Stimulated activated CD8-positive, alpha-beta memory T cell treated with anti-CD3 and anti-CD28 coated beads, Interleukin-15, amount 100 ng/mL, for 24 hours (primary cell): ENCODE measurements at places on chromosomes 7 and 10.
A peak's percentile ranks its signal among the peaks of the same experiment; 100 is the strongest.

- no peak for DNase-seq
Observed at GRCh38 chr10:93482145-93482834, at the start of gene MYOF. MYOF (minus strand) TSS chr10:93482334; CDS start chr10:93482194, 140 bp downstream.

DNA sequence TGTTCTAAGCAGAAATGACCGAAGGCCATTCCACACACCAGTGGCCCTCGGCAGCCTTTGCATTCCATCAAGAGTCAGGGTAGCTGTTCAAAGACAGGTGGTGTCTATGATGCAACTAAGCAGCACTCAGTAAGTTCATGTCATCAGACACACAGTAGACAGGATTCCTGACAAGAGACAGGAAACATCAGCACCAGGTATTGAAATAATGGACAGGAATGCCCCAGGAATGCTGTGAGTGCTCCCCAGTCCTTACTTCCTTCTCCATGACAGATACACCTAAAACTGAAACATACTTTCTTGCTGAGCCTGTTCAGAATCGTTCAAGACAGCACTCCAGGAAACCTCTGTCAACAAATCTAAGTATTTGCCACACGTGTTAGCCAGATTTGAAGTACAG lies 204.4 kb downstream of the TPST1 start:
- no peak for DNase-seq

- no peak for DNase-seq
Observed at GRCh38 chr7:43463401-43463980, 119.4 kb upstream of the STK17A start.

DNA sequence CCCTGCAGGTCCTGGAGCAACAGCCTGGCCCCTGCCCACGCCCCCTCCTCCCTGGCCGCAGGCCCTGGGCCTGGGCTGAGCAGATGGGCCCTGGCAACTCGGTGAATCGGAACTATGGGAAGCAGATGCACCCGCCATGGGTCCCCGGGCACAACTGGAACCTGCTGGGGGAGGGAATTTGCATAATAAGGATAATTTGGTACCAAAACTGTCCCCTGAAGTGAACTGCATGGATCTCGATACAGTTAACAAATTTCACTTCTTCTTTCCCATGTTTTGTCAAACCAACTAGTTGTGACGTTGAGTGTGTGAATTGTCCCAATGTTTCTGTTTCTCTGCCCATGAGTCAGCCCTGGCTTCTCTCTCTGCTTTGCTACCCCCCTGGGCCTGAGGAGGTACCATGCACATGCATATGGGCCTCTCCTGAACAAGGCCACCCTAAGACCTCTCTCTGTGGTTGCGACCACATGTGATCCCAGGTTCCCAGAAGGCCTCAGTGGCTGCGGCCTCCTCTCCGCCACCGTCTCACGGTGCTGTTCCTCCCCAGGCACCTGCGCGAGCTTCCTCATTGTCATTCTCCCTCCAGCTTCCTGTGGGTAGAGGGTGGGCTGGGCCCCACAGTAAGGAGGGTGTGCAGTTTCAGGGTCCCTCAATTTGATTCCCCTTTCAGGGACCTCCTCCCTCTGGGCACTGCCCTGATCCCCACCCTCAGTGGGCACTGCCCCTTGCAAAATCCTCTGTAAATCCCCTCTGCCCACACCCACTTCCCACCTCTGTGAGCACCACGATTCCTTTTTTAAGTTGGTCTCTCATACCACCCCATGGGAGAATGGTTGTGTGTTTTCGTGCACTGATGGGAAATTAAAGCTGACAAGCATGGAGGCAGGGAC lies 40.0 kb downstream of the FIGNL1 start:
- no peak for DNase-seq

DNA sequence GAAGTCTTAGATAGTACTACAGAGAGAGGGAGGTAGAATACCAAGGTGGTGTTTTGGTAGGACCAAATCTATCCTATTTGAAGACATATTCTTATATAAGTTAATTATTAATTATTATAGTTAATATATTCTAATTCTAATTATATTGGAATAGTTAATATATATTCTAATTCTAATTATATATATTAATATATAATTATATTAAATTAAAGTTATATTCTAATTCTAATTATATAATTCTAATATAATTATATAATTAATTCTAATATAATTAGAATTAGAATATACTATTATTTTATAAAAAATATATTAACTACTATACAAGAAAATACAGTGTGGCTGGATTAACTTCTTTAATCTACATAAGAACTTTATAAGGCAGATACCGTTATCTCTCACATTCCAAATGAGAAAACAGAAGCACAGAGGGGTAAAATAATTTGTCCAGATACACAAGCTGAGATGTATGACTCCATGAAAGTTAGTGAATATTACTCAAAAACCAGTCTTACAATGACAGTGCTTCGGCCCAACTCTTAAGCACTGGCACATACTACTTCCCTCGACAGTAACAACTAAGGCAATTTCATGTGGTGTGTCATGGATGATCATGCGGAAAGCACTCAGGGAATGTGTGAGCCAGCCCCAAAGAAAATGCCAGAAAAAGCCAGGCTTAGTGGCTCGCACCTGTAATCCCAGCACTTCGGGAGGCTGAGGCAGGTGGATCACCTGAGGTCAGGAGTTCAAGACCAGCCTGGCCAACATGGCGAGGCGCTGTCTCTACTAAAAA lies 42.6 kb downstream of the TYW1B start:
- DNase-seq: no peak

DNA sequence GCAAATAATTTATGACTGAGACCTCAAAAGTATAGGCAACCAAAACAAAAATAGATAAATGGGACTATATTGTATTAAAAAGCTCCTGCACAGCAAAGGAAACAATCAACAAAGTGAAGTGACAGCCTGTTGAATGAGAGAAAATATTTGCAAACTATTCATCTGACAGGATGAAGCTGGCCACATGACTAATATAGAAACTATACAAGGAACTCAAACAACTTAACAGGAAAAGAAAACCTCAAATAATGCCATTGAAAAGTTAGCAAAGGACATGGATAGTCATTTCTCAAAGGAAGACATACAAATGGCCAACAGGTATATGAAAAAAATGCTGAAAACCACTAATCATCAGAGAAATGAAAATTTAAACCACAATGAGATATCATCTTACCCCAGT lies 245.1 kb downstream of the STK31 start:
- DNase-seq: no peak

- DNase-seq: no peak
Observed at GRCh38 chr7:80611353-80611752, 27.1 kb upstream of the CD36 start.

DNA sequence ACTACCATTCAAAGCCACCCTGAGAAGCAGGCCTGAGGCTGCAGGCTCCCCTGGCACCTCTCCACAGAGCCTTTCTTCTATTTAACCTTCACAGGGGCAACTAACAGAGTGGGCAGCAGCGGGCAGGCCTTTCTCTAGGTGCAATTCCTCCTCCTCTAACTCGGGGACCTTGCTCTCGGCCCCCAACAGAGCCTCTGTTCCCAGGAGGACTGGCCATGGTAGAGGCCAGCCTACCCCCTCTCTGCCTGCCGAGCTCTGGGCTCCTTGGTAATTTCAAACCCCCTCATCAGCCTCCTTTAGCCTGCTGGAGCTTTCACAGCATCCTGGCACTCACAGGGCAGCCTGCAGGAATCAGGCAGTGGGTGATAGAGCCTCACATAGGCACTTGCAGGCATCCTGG lies 920.8 kb upstream of the ZNF722 start:
- no peak for DNase-seq

DNA sequence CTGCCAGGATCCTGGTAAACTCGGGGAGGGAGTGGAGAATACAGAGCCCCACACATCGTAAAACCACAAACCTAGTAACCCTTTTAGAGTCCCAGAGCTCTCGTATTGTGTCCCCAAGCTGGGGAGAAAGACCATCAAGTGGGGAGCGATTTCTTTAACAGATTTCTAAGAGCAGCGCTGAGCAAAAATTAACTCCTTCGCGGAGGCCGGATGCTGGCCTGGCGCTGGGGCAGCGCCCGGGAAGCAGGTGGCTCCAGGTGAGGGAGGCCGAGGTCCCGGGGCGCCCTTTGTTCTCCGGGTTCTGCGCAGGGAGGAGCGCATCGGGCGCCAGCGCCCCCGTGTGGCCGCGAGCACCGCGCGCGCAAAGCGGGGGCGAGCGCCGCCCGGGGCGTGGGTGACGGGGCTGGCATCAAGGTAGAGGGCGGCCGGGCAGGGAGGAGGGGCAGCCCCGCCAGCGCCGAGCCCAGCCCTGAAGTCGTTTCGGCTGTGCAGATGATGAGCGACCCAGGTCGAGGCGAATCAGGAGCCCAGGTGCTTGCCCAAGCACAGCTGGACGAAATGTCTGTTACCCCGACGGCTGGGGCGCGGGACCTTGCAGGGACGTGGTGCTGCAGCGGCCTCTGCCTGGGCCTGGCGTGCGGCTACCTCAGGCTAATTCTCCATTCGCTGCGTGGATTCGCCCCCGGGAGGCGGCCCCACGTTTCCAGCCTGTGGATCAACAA lies 10.4 kb upstream of the FGFR2 start:
- DNase-seq: peak; percentile 17

DNA sequence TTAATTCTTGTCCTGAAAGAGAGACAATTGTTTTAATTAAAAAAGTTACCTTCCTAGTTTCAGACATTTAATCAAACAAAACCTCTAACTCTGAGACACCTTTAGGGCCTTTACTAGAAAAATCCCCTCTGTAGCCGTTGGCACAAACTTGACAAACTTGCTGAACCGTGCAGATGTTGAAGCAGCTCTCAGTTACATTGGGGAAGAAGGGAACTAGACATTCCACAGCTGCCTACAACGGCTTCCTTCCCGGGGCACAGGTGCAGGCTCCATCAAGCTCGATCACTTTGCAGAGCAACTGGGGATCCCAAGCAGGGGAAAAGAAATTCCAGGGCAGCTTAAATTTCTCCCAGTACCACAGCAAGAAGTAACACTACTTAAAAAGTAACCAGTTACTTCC lies 141.3 kb downstream of the SKAP2 start:
- DNase-seq: no peak

DNA sequence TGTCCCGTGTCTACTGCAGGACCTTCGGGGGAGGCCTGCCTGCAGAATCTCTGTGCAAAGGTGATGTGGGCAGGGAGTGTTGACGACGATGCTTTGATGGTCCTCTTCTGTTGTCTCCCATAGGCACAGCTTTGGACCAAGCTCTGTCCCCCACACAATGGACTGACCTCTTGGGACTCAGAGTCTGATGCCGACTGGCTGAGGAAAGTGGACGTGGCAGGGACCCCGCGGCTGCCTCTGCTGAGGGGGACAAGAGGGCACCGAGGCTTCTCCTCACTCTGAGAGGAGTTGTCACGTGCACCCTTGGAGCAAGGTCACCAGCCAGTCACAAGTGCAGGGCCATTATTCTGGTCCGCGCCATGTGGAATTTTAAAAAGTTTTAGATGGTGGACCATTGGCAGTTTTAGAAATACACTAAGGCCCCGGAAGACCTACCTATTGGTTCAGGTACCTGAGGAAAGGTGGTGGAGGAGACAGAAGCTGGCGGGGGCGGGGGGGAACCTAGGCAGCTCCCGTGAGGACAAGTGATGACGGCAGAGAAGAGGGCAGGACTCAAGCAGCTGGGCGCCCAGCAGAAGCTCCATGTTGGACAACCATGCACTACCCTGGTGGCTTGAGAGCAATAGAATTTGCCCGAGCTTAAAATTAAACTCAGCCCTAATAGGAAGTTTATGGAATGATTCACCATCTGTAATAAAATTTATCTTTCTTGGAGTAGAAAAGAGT lies 331.4 kb downstream of the PTPRN2 start:
- no peak for DNase-seq

DNA sequence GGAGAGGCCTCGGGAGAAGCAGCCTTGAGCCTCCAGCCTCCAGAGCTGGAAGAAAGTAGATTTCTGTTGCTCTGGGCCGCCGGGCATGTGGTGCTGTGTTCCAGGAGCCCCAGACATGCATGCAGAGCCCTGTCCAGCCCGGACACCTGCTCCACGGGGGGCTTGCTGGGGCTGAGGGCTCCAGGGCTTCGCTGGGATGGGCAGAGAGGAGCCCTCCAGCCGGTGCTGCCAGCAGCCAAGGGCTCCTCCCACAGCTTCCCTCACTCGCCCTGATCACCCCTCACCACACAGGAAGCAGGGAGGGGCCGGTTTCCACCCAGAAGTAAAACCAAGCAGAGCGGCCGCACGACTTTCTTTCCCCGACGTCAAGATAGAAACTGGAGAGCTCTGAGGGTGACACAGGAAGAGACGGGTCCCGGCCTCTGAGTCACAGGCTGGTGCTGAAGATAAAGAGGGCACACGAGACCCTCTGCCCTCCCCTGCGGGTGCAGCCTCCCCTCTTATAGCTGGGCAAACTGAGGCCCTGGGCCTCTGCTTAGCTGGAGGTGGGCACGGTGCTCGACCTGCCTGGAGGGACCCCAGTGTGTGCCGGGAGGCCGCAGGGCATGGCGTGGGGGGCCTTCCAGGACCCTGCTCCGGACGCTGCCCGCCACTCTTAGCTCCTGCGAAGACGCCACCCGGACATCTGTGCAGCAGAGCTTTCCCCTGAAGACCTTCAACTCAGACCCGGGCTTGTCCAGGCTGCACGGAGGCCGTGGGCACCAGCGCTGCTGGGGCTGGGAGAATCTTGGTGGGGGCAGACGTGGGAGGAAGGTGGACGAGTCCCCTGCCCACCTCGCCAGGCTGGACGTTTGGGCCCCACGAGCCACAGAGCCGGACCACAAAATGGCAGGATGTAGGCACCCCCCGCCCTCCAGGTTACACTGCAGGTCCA lies 31.1 kb downstream of the ADAP1 start:
- DNase-seq: peak; percentile 59

GRCh38 chr7:117715784-117716445 lies 157.3 kb downstream of the CTTNBP2 start:
- no peak for DNase-seq

DNA sequence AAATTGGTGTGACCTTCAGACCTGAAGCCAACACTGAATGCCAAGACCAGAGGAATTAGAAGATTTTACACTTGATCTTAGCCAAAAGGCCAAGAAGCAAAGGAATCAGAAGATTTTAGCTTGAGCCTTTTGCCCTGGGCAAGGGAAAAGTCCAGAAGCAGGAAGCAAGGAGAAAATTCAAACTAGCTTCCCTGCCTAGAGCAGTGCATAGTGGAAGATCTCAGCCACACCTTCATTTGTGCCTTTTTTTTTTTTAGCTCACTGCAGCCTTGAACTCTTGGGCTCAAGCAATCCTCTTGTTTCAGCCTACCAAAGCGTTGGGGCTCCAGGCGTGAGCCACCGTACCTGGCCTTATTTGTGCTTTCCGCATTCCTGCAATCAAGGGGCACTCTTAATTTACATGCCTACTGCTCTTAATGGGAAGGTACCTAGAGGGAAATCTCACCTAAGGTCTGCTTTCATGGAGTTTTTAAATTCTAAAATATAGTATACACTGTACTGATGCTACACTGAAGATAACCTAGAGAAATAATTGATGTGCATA lies 8.3 kb upstream of the PIP4K2A start:
- DNase-seq: no peak

GRCh38 chr7:23216021-23216420 lies 30.6 kb upstream of the GPNMB start:
- no peak for DNase-seq

- DNase-seq: no peak
Observed at GRCh38 chr10:122856902-122857301, 11.2 kb upstream of the CUZD1 start.

DNA sequence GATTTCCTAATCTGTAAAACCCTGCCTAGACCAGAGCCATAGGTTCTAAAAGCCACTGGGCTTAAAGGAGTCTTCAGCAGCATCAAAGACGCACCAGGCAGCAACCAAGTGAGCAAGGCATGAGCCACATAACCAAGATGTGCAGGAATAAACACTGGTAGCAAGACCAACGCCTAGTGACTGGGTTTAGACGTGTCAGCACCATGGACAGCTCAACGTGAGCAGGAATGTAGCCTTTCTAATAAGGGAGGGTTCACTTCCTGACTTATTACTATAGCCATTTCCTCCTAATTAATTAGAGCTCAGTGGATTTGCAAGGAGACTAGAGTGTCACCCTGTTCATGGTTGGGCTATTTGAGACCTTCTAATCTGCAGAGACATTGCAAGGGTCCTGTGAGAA lies 223.7 kb downstream of the LHFPL3 start:
- no peak for DNase-seq
